ENCODE measurements at places on chromosomes 3 and 15.

DNA sequence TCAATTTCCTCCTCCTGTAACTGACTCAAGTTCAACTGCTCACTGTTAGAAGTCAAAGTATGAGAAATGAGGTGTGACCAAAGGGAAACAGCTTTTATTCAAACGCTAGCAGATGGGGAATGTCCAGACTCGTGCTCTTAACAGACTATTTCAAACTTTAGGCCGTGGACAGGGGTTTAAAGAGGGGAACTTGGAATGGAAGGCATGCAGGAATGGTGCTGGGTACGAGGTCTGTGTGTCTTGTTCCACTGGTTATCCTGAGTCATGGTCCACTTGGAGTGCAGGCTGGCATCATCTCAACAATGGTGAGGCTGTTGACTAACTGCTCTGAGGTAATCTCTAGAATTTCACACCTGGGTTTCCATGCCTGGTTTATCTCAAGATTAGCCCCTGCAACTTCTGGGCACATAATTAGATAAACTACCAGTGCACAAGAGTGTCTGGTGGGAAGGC, 22.9 kb upstream of the DNAAF4 start:
- DNase-seq: no peak

DNA sequence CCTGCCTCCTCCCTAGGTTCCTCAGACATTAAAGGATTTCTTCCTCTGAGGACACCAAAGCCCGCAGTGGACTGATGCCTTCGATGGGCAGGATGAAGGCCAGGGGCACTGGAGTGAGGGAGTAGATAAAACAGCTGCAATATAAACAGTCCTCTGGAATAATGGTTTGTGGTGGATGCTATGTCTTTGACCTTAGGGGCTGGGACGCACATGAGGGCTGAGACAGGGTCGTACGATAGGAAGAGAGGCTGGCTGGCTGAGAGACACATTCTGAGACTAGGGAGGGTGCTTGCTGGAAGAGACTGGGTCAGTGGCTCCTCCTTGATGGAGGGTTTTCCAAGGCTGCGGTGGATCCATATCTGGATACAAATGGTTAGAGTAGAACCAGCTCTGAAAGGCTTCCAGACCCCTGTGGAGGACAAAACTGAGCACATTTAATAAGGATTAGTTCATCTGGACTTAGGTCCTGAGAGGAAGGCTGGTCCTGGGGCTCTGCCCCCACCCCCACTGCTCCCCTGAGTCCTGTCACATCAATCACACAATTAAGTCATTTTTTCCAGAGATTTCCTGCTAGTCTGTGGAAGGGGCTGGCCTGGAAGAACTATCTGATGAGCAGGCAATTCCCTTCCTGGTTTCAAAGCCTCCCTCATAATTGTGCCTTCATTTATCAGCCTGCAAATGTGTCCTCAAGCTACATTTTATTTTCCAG, 15.8 kb downstream of the TBC1D21 start:
- DNase-seq: no peak

GRCh38 chr3:65702202-65702601, 336.5 kb downstream of the MAGI1 start:
- DNase-seq: no peak

DNA sequence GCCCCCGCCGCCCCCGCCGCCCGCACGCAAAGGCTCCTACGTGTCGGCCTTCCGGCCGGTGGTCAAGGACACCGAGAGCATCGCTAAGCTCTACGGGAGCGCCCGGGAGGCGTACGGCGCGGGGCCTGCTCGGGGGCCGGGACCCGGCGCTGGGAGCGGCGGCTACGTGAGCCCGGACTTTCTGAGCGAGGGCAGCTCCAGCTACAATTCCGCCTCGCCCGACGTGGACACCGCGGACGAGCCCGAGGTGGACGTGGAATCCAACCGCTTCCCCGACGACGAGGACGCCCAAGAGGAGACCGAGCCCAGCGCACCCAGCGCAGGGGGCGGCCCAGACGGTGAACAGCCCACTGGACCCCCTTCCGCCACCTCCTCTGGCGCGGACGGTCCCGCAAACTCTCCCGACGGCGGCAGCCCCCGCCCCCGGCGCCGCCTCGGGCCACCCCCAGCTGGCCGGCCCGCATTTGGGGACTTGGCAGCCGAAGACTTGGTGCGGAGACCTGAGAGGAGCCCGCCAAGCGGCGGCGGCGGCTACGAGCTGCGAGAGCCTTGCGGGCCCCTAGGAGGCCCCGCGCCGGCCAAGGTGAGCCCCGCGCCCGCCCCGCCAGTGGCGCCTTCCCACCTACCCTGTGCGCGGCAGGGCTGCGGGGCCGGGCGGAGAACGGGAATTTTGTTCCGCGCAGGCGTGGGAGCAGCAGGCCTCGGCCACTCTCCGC, 2.4 kb downstream of the SKOR1 start:
- DNase-seq: no peak
